Upper lobe of left lung (tissue), 6 donors: ENCODE measurements at places on chromosomes 1 and 21. TPM values are rescaled to one million over a fixed set of nuclear protein-coding genes. Genes with fewer than 3 reads are reported as not detected.

NCMAP gene
- 3.3 TPM for total RNA-seq

NBL1 gene
- total RNA-seq = 74.6 TPM

DYRK1A gene
- 116 TPM for total RNA-seq

AADACL3 gene
- total RNA-seq = not detected

GRCh38 chr1:157806431-157807149 is 13.3 kb downstream of the FCRL1 start:
- no peak for DNase-seq

DNA sequence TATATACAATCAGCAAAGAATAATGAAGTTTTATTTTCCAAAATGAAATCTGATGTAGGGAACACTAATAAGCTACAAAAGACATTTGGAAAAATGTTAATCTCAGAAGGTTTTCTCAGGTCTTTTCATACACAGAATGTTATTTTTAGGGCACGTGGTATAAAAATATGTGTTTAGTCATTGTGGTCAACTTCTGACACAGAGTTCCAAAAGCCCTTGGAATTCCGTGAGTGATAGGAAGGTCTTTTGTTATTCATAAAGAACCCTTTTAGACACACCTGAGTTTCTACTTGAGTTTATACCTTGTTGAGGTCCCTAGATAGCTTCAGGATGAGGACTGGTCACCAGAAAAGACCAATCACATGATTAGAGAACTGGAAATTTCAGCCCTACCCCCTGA is 277.6 kb upstream of the NCAM2 start:
- no peak for DNase-seq

DNA sequence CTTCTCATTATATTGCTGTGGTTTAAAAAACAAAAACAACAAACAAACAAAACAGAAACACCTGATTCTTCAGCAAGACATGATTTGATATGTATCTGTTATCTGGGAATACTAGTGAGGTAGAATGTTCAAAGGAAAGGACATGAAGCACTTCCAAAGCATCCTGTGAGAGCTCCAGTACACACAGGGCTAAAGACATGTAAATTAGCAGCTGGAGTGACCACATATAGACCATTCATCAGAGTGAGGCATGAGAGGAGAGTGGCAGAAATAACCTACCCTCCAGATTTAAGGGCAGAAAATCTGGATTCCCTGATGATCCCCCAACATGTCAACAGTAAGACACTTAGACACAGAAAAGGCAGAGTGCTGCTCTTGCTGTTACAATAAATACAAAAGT is 260.5 kb upstream of the CHRM3 start:
- DNase-seq = no peak

DNA sequence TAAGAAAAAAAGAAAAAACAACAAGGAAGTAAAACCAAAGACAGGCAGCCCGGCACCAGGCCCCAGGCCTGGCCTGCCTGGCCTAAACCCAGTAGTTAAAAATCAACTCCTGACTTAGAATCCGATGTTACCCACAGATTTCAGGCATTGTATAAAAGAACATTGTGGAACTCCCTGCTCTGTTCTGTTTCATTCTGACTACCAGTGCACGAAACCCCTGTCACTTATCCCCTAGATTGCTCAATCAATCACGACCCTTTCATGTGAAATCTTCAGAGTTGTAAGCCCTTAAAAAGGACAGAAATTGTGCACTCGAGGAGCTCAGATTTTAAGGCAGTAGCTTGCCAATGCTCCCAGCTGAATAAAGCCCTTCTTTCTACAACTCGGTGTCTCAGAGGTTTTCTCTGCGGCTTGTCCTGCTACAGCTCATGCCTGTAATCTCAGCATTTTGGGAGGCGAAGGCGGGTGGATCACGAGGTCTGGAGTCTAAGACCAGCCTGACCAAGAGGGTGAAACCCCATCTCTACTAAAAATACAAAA is 15.6 kb upstream of the MYOCOS start:
- no peak for DNase-seq

DNA sequence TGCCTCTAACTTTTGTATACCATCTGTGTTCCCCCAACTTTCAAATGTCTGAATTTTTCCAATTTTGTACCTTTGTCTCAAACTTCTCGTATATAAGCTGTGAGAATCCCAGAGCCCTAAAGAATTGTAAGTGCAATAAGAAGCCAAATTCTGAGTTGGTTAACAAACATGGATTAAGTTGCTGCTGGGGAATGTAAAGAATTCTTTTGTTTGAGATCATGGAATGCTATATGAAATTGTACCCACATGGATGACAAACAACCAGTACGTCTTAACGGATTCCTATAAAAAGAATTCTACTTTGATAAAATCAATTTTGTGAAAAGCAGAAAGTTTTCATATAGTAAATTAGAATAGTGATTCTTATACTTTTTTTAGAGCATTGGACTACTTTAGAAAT is 72.4 kb upstream of the CYP2J2 start:
- no peak for DNase-seq

DNA sequence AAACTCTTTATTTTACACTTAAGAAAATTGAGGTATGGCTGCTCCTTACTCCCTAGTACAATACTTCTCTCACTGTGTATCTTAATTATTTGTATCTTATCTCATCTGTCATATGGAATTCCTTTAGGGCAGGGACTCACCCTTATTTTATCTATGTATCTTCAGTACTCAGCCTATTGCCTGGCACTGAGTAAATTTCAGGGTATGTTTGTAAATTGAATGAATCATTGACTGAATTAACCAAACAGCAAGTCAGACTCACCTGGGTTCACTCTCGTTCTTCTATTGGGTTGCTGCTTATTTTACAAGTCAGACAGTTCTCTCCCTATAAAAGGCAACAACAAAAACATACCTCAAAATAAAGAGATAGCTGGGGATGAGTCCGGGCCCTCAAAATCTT is 63.8 kb downstream of the LAMC1 start:
- no peak for DNase-seq

- peak; percentile 36 for DNase-seq
Observed at GRCh38 chr21:42646076-42646825, 7.2 kb upstream of the PDE9A start.
